ENCODE measurements at places on chromosomes 16 and 17.

GRCh38 chr17:60766778-60767190, 89.1 kb downstream of the BCAS3 start:
- no peak for DNase-seq

DNA sequence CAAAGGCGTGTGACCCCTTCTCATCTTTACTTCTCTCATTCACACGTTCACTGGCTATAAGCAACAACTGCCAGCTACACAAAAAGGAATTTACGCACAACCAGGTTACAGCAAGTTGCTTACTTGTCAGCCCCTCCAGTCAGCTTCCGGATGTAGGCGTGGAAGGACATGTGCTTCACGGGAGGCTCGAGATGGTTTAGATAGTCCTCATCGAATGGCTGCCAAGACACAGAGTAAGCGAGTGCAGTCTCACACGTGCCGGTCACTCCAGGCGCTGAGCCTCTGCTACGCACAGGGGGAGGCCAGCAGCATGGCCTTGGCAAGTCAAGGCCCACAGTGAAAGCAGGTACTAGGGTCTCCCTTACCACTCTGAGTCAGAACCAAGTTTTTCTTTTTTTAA, 28.3 kb downstream of the NPLOC4 start:
- no peak for DNase-seq

DNA sequence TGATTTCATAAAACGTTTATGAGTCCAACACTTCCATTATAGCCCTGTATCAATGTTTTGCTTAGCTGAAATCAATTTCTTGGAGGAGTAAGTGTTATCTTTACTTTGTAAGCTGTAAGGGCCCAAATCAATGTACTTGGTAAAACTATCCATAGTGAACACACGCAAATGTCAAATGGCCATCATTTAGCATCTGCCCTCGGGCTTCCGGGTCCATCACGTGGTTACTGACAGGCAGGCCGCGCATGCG, 687 bp upstream of the NARF start:
- DNase-seq, result no peak

GRCh38 chr16:11624205-11624604, 37.5 kb upstream of the LITAF start:
- no peak for DNase-seq

DNA sequence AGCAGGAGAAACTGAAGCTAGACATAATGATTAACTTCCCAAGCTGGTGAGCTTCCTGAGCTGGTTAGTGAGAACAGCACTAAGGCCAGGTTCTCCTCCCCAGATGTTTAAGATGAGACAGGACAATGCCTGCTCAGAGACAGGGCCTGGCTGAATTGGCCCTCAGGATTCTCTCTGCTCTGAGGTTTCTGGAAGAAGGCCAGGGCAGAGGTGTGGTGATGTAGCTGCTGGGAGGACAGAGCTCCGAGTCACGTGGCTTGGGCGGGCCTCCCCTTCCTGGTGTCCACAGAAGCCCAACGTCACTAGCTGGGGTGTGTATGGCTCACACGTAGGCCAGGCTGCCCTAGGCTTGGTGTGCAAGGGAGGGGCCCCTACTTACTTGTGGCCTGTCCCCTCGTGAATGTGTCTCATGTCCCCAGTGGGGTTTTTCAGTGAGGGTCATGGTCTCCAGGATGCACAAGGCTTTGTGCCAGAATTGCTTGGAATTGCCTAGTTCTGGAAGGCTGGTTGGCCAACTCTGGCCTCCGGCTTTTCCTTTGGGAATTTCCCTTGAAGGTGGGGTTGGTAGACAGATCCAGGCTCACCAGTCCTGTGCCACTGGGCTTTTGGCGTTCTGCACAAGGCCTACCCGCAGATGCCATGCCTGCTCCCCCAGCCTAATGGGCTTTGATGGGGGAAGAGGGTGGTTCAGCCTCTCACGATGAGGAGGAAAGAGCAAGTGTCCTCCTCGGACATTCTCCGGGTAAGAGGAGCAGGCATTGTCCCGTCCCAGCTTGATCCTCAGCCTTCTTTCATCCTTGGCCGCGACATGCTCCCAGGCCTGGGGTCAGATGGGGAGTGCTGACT, 3.4 kb downstream of the NOD2 start:
- no peak for DNase-seq
